Epithelial cell of proximal tubule (primary cell): ENCODE measurements at places on chromosomes 2 and 18.

DNA sequence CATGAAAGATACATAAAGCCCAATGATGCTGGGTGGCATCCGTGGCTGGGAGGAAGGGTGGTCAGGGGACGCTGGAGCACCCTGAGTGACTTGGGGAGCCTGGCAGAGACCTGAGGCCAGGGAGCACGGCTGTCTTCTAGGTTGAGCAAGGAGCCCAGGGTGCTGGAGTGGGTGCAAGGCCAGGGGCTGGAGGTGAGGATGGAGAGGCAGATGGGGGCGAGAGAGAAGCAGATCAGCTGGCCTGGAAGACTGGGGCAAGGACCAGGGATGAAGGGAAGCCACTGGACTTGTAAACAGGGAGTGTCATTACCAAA lies 52.2 kb downstream of the FAM178B start:
- no peak for DNase-seq

DNA sequence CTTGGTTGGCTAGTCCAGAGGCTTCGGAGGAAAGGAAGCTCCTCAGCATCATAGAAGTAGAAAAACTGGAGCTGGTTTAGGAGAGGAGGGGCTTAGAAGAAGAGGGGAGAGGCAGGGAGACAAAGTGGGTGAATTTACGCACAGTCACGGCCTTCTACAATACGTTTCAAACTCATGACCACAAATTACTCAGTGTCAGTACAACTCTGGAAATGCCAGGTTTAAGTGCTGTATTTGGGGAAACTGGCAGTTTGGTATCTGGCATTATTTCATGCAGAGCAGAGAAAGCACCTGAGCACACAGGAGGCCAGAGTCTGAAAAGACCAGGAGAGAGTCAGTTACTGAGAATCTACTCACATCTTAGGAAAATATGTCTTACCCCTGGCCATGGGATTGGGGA lies 55.4 kb downstream of the XRCC5 start:
- no peak for DNase-seq

GRCh38 chr18:60090170-60090569 lies 190.4 kb downstream of the PMAIP1 start:
- DNase-seq: no peak

DNA sequence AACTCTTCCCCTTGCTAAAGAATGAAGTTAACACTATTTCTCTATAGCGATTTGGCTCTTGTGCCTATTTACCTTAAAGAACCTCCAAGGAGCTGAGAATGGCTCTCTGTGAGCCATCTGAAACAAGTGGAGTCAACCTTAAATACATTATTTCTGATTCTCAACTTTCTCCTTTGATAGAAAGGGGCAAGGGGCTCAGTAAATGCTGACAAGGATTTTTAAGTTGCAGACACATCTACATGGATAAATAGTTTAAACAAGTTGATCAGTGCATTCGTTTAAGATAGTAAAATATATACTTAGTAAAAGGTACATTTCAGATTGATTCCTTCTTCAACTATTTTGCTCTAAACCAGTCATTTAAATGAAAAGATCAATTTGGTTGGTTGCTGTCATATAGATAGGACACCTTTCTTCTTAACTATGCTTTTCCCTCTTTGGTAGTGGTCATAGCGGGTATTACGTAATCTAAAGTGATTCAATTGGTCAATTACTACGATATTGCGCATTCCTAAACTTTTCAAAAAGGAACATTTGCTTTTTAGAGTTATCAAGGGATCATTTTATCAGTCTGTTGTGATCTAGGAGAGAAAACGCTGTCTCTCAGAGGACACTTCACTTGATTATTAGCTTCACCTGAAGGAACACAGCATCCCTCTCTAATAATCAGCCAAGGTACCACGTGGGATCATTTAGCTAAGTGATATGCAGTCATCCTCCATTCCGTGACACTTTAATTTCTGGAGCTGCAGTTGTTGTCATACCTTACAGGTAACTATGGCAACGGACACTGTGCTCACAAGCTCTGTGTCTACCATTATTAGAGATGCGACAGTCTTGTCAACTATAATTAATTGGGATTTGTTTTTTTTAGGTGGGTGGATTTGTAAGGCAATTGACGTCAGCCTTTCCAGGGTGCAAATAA lies 50.9 kb upstream of the KCNE4 start:
- DNase-seq: no peak

GRCh38 chr2:102159295-102159694 lies 16.7 kb downstream of the IL1R1 start:
- DNase-seq: no peak

DNA sequence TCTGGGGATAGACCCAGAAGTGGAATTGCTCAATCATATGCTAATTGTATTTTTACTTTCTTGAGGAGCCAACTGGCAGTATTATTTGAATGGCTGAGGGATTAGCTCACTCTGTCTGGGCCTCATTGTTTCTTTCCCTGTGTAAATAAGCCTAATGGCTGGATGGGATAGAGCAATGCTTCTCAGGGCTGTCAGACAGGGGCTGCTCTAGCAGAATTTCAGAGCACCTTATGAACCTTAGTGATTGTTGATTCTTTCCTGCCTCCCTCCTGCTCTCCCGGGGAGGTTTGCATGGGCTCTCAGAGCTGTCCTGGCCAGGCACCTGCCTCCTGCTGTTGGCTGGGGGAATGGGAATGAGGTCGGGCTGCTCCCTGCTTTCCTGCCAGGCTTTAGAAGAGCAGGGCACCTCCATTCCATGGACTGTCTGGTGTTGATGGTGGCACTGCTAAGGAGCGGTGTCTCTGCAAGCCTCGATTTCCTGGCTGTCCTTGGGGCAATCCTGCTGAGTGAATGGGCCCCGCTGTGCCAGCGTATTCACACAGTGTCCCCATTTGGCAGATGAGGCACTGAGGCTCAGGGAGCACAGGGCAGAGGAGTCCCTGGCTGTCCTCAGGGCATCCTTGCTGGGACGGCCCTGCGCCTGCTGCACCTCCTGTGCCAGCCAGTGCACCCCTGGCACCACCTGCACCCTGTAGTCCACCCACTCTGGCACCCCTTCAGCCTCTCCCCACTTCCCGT lies 468.2 kb upstream of the HS6ST1 start:
- no peak for DNase-seq

- no peak for DNase-seq
These were observed 683 bp downstream of the MBOAT2 start for GRCh38 chr2:9002637-9003365.

- no peak for DNase-seq
These were observed 53.2 kb downstream of the ZNF516 start for GRCh38 chr18:76441668-76442412.
